GM23248 (cell line): ENCODE measurements at places on chromosomes 7 and 10. TPM values are rescaled to one million over a fixed set of nuclear protein-coding genes. Genes with fewer than 3 reads are reported as not detected.

The UBE2D4 gene
- 20.5 and 22.0 TPM in 2 replicates for polyA plus RNA-seq

The SORBS1 gene
- 0.65 and 1.3 TPM in 2 replicates for polyA plus RNA-seq

The CCL24 gene
- not detected in 2 replicates for polyA plus RNA-seq

The DDC gene
- polyA plus RNA-seq, result not detected in 2 replicates

The CPVL gene
- not detected in 2 replicates for polyA plus RNA-seq

The MTG1 gene
- polyA plus RNA-seq, result 50.7 and 53.4 TPM in 2 replicates

The LRRC18 gene
- polyA plus RNA-seq, result not detected in 2 replicates

The CTAGE8 gene
- not detected in 2 replicates for polyA plus RNA-seq

The XRCC2 gene
- 1.4 and 1.5 TPM in 2 replicates for polyA plus RNA-seq

The GFRA1 gene
- polyA plus RNA-seq, result 5.2 and 6.7 TPM in 2 replicates
